Hepatocyte (in vitro differentiated cells): ENCODE measurements at places on chromosomes 11 and 22. TPM values are rescaled to one million over a fixed set of nuclear protein-coding genes. Genes with fewer than 3 reads are reported as not detected.
A peak's percentile ranks its signal among the peaks of the same experiment; 100 is the strongest.

LDLRAD3 gene
- 11.8 and 12.2 TPM in 2 replicates for total RNA-seq

DNA sequence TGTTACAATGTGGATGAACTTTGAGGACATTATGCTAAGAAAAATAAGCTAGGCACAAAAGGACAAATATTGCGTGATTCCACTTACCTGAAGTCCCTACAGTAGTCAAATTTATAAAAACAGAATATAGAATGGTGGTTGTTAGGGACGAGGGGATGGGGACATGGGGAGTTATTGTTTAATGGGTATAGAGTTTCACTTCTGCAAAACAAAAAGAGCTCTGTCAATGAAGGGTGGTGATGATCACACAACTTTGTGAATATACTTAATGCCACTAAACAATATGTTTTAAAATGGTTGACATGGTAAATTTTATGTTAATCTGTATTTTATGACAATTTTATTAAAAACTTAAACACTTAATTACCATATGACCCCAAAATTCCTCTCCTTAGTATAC is 26.1 kb downstream of the INTS4 start:
- no peaks in the 10 kb centered on the region for H3K27me3 ChIP-seq
- H3K4me3 ChIP-seq: no peak overlapping the region
- no peaks in the 10 kb centered on the region for H3K36me3 ChIP-seq
- DNase-seq: no peak
- no peaks in the 10 kb centered on the region for H3K4me1 ChIP-seq

- H3K27ac ChIP-seq: no peak overlapping the region
- no peak overlapping the region for H3K4me3 ChIP-seq
- H3K4me1 ChIP-seq: no peaks in the 10 kb centered on the region
- no peaks in the 10 kb centered on the region for H3K27me3 ChIP-seq
- H3K36me3 ChIP-seq: no peaks in the 10 kb centered on the region
- no peak for DNase-seq
Observed at GRCh38 chr11:78710417-78710816, 135.8 kb upstream of the NARS2 start.

CBLIF gene
- 60.8 and 83.0 TPM in 2 replicates for total RNA-seq

OR52N4 gene
- not detected in 2 replicates for total RNA-seq

DNA sequence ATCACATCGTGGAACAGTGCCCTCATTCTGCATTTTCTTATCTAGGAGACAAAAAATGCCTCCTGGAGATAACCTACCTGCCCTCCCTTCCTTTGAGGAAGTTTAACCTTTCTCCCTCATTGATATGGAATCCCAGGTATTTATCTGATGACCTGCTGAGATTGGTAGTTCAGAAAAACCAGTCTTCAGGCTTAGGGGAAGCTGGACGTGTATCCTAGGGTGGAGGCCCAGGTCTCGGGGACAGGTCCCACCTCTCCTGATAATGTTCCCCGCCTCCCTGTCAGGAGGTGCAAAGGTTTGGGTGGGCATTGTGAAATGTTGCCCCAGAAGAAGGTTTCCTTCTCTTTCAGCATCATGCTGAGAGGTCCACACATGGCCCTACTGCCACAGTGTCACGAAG is 186.9 kb upstream of the NAV2 start:
- no peaks in the 10 kb centered on the region for H3K36me3 ChIP-seq
- H3K27ac ChIP-seq: peak overlapping the region; percentile 44
- H3K4me1 ChIP-seq: peaks cover 27% of the 10 kb centered on the region
- DNase-seq: no peak

- H3K36me3 ChIP-seq: no peaks in the 10 kb centered on the region
- H3K27me3 ChIP-seq: no peaks in the 10 kb centered on the region
- peak within 1 kb of the TSS; percentile 82 for H3K4me3 ChIP-seq
- peaks cover 21% of the 10 kb centered on the region for H3K4me1 ChIP-seq
- peak within 1 kb of the TSS; percentile 69 for H3K27ac ChIP-seq
Observed at GRCh38 chr11:64251016-64251752, at the start of gene PLCB3. Gene PLCB3 (plus strand): TSS chr11:64251530. CDS start chr11:64251650, 120 bp downstream.
